SK-N-SH (cell line): ENCODE measurements at places on chromosomes 1 and 21.
A peak's percentile ranks its signal among the peaks of the same experiment; 100 is the strongest.

DNA sequence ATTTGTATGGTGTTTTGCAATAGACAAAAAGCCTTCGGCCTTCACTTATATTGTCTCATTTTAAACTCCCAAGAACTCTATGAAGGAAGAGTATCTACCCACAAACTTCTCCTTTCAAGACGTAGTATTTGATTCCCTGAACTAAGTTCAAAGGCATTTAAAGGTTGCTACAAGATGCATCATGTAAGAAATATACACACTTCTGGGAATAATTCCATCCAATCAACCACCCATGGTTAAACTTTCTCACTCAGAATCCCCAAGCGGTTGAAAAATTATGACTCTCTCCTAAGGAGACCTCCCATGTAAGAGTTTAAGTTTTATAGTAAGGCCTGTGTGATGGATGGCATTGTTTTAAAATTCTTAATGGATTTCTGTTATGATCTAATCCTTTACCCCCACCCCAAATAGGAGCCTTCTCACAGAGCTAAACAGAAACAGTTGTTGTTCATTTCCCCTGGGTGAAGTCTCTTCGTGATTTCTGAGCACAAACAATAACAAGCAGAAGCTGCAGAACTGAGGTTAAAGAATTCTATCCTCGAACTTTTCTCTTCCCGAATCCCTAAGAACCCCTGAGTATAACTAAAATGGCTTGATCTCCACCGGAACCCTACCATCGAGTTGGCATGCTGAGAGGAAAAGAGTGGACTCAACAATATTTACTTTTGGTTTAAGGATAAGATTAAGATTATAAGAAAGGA lies 185.0 kb downstream of the TGFBR3 start:
- no peak for DNase-seq

GRCh38 chr21:36839123-36839522 lies 127.3 kb downstream of the HLCS start:
- no peak for DNase-seq

DNA sequence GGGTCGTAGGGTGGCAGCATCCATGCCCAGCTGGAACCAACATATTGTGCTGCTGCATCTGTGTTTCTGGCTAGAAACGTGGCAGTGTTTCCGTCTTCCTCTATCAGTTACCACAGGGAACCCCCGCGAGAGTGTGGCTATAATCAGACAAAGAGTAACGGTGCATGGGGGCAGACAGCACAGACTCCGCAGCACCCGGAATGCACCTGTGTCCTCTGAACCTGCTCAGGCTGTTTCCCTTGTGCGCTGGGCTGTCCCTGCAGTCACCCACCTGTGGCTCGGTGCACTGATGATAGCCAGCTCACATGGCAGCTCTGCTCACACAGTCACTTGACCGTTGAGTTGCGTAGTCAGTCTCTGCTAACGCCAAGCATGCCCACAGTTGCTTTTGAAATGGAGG lies 11.4 kb upstream of the PCBP3 start:
- DNase-seq: peak; percentile 6

GRCh38 chr1:37958690-37959089 lies 11.8 kb upstream of the INPP5B start:
- no peak for DNase-seq

- no peak for DNase-seq
Observed at GRCh38 chr1:100217834-100218233, 31.8 kb downstream of the DBT start.

DNA sequence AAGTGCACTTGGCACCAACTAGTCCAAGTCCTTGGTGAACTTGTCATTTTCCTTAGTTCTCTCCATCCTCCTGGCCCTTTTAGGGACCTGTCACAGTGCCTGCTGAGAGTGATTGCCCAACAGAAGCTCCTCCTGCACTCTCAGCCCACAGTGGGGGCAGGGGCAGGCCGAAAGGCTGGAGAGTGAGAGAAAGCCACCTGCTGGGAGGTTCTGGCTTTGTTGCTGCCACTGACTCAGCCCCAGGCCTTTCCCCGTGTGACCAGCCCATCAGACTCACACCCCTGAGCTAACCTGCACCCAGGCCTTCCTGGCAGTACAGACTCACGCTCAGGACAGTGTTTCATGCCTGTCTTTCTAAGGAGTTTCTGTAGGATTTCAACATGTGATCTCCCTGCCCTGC lies 17.1 kb upstream of the PROK1 start:
- no peak for DNase-seq

DNA sequence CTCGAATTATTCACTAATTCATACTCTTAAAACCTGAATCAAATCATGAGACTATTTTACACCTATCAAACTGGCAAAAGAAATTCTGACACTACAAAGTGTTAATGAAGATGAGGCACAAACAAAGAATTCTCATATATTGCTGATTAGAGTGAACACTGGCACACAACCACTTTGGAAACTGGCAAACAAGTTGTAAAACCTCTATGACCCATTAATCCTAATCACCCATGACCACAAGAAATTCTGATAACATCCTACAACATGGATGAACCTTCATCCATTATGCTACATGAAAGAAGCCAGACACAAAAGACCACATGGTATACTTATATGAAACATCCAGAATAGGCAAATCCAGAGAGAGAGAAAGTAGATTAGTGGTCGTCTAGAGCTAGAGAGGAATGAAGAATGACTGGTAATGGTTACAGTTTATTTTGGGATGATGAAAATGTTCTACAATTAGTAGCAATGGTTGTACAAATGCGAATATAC lies 8.5 kb downstream of the GPBP1L1 start:
- DNase-seq: no peak

- no peak for DNase-seq
Observed at GRCh38 chr21:14699433-14700407, 153.6 kb upstream of the SAMSN1 start.

DNA sequence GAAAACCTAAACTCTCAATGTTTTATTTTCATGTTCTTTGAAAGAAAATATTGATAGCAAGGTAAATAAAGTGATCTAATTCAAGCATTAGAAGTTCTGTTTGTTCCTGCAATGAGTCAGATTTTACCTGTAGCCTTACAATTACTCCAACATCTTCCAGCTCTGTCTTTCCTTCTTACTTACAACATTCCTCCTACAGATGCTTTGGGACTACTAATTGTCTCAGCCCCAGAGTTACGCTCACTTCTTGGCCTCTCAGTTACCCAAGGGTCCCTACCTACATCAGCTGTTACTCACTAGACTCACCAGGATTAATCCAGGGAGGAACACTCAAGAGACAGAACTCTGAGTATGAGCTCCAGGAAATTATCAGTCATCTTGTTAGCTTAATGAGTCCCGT lies 26.4 kb downstream of the OR14A16 start:
- no peak for DNase-seq

GRCh38 chr21:35791541-35792325 lies 268.6 kb downstream of the SETD4 start:
- DNase-seq: no peak

DNA sequence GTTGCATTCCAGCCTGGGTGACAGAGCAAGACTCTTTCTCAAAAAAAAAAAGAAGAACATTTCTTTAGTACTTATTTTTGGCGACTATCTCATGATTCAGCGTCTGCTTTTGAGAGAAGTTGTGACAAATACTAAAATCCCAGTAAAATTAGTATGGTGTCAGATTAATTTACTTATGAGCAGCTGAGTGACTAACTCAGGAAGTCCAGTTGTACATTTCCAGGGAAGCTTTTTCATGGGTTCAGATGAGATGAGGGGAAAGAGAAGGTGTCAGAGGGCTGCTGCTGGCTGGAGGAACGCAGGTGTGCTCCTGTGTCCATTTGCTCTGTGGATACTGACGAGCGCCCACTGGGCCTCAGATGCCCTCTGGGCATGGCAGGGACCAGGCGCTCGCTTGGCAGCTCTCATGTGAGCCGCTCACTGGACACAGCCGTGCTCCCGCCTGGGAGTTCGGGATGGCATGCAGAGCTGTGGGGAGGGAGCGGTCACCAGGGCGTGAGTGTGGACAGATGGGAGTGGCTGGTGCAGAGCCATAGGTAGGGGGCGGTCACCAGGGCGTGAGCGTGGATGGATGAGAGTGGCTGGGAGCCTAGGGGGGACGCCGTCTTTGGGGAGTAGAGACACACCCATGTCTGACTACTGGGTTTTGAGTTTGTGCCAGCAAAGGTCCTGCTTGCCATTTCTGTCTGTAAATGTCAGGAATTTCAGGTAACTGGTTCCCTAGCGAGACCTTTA lies 55.0 kb downstream of the ADARB1 start:
- DNase-seq: no peak

DNA sequence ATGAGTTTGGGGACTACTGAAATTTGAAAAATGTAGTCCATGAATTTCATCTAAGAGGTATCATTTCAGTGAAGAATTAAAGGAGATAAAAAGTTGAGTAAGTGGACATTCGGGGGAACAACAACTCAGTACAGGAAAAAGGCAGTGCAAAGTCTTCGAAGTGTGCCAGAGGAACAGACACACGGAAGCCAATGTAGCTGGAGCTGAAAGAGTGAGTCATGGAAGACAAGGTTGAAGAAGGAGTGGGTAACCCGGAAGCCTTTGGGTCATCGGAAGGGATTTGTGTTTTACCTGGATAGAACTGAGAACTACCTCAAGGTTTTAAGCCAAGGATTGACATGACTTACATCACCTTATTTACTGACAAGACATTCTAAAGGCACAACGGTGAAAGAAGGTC lies 733.4 kb downstream of the NCAM2 start:
- no peak for DNase-seq

GRCh38 chr1:8701794-8702471 lies 115.5 kb downstream of the RERE start:
- DNase-seq: peak; percentile 33

DNA sequence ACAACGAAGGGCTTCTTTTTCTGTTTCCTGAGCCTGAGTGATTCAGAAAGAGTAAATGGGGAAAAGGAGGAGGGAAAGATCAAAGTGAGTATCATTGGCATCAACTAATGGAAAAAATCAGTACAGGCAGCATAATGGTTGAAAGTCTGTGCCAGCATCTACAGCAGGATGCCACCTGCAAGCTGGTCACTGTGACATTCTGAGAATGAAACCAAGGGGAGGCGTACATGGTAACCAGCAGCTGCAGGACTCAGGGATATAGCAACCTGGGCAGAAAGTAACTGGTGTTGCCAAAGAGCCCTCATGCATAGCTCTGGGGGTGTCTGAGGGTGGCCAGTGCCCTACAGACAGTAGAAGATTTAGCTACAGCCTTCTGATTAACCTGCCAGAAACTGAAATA lies 305.9 kb downstream of the BRINP2 start:
- no peak for DNase-seq

GRCh38 chr21:39489380-39489924 lies 37.7 kb downstream of the SH3BGR start:
- no peak for DNase-seq

DNA sequence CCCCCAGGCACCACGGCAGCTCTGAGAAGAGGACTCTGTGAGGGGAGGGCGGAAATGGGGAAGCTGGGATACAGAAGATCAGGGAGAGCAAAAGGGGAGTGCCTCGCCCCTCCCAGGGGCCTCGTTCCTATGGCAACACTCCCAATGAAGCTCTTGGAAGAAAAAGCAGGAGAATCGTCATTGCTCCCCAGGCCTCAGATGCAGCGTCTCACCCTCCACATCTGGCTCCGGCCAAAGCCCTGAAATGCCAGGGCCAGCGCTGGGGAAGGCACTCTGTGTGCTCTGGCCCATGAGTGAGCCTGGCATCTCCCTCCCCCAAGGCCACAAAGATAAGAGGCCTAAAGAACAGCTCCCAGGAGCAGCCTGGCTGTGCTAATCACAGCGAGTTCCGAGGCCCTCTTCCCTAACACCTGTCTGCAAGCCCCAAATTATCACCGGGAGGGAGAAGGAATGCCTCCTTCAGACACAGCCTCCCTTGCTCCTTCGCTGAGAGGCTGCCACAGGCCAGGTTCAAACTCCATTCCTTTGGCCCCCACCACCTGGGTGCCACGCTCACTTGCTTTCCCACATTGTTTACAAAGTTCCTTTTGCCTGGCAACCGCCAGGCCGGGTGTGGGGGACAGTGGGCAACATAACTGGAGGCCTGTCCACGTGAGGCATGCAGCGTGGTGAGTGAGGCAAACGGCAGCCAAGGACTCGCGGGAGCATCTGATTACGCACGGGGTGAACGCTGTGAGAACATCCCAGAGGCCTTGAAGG lies 27.8 kb downstream of the ECE1 start:
- peak; percentile 88 for DNase-seq

DNA sequence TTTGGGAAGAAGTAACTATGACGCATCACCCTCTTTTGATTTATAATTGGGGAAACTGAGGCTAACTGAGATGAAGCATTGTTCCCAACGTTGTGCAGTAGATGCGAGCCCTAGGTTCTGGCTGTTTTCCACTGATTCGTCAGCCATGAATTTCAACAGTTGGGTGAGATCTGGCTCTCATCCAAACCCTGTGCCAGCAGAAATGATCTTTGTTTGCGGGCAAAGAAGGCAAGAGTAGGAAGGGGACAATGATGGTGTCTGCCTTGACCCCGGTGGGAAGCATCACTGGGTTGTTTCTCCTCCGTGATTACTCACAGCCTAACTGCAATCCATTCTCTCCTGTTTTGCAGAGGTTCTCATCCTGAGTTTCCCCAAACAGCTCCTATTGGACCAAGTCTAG lies 142.3 kb downstream of the MIS18A start:
- DNase-seq: no peak

GRCh38 chr1:18108299-18109057 lies 880 bp downstream of the IGSF21 start:
- DNase-seq: peak; percentile 49

DNA sequence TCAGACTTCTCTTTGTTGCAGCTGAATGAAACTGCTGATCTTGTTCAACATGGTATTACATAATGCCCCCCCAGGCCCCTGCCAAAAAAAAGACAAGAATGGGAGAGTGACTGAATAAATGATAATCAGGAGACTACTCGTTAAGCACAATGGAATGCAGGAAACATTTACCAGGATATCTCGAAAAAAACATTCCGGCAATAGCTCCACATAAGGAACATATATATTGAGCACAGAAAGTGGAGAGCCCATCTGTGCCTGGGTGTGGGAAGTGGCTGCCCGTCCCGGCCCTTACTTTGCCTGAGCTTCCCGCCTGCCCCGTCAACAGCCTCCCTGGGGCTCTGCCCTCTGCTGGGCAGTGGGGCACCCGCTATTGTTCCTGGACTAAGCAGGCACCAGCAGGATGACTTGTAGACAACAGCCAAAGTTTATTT lies 13.3 kb downstream of the TRIM11 start:
- DNase-seq: no peak

GRCh38 chr1:206634365-206635079 lies 814 bp upstream of the DYRK3 start:
- peak; percentile 66 for DNase-seq

DNA sequence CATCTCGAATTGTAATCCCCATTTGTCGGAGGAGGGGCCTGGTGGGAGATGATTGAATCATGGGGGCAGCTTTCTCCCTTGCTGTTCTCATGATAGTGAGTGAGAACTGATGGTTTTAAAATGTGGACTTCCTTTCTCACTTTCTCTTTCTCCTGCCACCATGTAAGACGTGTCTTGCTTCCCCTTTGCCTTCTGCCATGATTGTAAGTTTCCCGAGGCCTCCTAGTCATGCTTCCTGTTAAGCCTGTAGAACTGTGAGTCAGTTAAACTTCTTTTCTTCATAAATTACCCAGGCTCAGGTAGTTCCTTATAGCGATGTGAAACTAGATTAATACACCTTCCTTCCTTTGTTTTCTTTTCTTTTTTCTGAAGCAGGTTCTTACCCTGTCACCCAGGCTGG lies 13.9 kb downstream of the DNAJC6 start:
- no peak for DNase-seq
